ENCODE measurements at places on chromosomes 1 and 21.

GRCh38 chr1:178579562-178579961, 66.7 kb downstream of the TEX35 start:
- DNase-seq: no peak

DNA sequence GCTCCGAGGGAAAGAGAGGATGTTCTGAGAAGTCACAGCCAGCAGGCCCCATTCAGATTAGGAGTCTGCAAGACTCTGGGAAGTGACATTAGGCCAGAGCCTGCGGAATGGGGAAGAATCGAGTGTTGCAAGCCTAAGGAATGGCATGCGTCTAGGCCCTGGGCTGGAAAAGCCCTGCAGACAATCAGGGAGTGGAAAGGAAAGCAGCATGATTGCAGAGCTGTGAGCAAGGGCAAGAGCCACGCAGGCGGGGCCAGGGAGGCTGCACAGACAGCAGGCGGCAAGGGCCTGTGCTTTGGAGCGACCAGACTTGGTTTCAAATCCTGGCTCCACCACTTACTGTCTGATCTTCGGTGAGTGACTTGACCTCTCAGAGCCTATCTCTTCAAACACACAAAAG, 118.2 kb downstream of the RRAGC start:
- no peak for DNase-seq

- no peak for DNase-seq
Observed at GRCh38 chr1:226074046-226074445, 11.5 kb downstream of the H3-3A start.

DNA sequence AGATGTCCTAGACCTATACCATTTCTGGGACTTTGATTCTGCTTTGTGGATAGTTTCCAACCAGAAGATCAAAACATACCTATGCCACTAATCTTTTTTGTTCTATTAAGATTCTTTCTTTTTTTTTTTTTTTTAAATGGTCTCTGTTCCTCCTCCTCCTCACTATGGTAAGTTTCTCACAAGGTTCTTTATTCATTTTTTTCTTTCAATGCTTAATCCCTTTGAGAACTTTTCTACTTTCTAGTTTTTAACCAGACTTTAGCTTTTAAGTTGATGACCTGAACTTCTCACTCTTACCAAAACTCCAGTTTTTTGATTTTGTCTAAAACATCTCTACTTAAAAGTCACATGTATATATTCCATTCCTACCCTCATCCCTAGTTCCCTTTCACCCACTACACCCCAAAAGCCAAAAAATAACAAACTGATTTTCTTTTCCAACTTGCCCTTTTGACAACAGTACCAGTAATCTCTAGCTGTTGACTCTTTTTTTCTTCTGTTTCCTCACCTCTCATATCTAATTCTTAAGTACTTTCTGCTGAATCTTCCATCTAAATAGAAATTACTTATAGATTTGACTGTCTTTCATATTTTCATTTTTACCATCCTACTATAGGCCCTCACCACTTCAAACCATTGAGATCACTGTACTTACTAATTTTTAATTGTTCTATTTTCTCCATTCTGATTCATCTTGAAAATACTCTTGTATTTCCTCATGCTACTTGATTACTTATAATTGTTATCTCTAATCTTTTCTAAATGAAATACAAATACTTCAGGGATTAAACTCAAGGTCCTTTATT, 6.1 kb downstream of the CEPT1 start:
- no peak for DNase-seq

GRCh38 chr1:1355416-1355815, 2.9 kb downstream of the MXRA8 start:
- DNase-seq: no peak

GRCh38 chr1:94025383-94026340, 95.3 kb downstream of the ABCA4 start:
- DNase-seq: no peak

- no peak for DNase-seq
Observed at GRCh38 chr1:225813214-225813964, 3.5 kb downstream of the EPHX1 start.

DNA sequence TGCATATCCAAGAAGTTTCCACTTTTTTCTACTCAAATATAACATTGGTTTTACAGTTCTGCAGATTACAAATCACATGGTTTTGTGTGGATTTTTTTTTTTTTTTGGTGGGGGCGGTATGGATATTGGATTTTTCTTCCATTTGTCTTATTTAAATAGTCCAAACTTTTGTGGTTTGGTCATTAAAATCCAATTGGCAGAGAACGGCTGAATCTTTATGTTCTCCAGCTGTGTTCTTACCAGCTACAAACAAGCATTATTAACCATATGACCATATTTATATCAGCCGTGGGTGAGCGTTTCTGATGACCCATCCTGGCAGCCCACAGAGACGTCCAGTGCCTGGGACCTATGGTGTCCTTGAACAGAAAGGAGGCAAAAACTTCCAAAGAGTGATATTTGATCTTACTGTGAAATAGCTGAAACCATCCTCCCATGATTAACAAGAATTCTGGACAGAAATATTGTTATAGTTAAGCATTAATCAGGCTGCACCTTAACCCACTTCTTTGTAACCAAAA, 200.4 kb downstream of the LYPLAL1 start:
- DNase-seq: no peak

GRCh38 chr1:84836145-84836544, 56.9 kb downstream of the LPAR3 start:
- DNase-seq: peak; percentile 80

DNA sequence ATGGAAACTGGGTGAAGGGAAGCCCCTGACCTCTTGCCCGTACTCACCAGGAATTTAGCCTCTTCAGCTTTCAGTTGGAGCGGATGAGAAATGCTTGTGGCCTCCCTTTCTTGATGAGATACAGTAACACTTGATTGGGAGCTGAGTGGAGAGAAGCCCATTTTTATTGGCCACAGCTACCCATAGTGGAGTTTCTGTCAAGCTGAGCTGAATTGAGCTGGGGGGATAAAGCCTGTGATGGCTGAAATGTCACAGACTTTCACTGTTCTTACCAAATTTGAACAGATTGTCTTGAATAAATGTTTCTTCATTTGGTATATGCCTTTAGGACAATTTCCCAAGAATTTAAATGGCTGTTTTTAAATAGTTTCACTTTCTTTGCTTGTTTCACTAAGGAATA, 125.9 kb downstream of the ZMYM4 start:
- DNase-seq: no peak

GRCh38 chr1:63967901-63968300, 194.1 kb downstream of the ROR1 start:
- DNase-seq: no peak

- no peak for DNase-seq
Observed at GRCh38 chr1:156386949-156387869, 18.2 kb downstream of the RHBG start.

DNA sequence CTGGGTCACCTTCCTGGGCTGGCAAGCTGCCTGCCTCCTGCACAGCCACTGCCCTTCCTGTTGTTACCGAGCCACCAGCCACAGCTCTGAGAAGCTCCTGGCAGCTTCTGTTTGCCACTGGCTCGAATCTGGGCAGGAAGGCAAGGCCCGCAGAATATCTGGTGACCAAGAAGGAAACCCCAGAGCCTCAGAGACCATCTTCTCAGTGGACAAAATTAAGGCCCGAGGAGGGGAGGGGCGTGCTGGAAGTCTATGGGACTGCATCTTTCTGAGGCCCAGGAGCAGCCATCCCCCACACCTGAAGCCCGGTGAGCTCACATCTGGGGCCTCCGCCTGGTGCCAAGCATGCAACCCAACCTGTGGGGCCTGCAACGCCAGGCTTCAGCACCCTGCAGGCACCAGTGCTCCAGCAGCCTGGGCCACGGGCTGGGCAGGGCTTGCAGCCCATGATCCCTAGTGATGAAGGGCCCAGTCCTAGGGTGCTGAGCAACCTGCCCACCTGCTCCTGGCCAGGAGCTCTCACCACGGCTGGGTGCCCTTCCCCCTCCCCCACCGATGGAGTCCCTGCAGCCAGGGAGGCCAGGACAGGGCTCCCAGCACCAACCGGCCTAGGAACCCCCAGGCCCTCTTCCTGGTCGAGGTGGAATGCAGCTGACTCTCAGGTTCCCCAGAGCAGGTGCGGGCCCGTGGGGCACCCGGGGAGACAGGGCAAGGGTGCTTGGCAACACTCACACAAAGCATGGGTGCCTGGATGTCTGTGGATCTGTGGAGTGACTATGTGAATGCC, 879 bp downstream of the CPTP start:
- no peak for DNase-seq
